ENCODE measurements at places on chromosomes 6 and 20. TPM values are rescaled to one million over a fixed set of nuclear protein-coding genes. Genes with fewer than 3 reads are reported as not detected.

GRCh38 chr20:44066645-44067606, 120.1 kb downstream of the JPH2 start:
- no peaks in the 10 kb centered on the region for H3K36me3 ChIP-seq
- no peak for DNase-seq
- H3K27me3 ChIP-seq, result peaks cover 15% of the 10 kb centered on the region
- no peaks in the 10 kb centered on the region for H3K4me1 ChIP-seq
- no peak overlapping the region for H3K4me3 ChIP-seq

DNA sequence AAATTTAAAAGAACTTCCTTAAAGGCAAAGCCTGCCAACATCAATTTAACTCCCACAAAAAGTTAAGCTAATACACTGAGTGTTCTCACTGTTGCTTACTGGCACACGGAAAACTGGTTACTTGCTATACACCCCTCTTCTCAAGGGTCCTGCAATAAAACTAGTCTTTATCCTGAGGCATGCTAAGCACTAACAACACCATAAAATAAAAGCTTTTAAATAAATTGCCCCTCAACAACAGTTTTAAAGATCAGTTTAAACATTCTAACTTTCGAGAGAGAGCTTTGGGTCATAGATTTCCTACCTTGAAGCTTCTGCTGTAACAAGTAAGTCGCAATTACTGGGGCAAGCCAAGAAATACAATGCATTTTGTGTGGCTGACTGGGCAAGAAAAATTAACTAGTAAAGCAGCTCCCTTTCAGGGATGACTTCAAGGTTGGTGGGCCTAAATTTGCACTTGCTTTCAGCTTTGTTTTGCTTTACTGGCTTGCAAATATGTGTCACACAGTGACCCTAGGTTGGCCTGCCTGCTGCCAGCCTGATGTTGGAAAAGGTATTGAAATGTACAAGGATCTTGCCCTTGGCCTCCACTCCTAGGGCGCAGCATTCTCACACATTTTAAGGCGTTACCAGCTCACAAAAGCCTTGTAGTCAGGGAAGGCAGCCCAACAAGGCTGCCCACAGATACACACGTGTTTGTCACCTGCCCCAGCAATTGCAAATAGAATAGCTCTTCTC, 4.0 kb upstream of the HEY2 start:
- H3K36me3 ChIP-seq, result no peaks in the 10 kb centered on the region
- H3K4me3 ChIP-seq, result no peak overlapping the region
- H3K4me1 ChIP-seq, result no peaks in the 10 kb centered on the region
- H3K27ac ChIP-seq, result peak overlapping the region; percentile 94

DNA sequence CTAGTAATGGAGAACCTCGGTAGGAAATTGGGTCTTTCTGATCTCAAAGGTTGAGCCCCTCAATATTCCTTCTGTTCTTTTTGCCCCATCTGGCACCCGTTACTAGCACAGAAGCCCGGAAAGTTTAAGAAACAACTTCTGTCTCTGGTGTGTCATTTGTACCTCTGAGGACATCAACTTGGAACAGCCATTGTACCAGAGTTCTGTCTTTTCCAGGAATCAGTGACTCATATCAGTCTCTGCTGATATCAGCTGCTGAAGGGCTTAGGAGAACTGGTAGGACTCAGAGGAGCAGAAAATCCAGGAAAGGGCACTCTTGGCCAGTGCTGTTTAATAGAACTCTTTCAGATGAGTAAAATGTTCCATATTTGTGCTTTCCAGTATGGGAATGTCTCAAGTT, 78.3 kb upstream of the CHD6 start:
- no peaks in the 10 kb centered on the region for H3K27me3 ChIP-seq
- H3K4me1 ChIP-seq, result no peaks in the 10 kb centered on the region
- no peak for DNase-seq

DNA sequence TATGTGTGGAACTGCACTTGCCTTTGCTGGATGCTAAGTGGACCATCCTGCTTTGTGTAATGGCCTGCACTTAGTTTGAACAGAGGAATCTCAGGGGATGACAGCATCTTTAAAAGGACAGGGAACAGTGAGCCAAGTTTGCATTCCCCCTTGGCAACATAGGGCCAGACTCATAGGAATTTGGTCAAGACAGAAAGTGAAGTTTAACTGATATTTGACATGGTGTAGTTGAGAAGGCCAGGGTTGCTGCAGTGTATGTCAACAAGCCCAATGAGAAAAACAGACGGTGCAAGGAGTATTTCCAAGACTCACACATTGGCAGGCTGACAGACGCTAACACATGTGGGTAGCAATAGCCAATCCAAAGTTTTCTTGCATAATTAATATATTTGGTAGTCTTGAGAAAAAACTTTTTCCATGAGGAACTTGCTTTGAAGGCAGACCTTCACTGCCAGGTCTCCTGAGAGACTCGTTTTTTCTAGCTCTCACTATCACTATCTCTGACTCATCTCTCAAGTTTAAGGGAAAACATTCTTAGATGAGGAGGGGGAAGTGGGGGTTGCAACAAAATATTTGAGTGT, 213.8 kb downstream of the IBTK start:
- no peaks in the 10 kb centered on the region for H3K27me3 ChIP-seq
- H3K36me3 ChIP-seq, result no peaks in the 10 kb centered on the region
- no peaks in the 10 kb centered on the region for H3K4me1 ChIP-seq
- DNase-seq, result no peak
- peak overlapping the region; percentile 75 for H3K27ac ChIP-seq

- no peaks in the 10 kb centered on the region for H3K4me1 ChIP-seq
- no peak overlapping the region for H3K27ac ChIP-seq
- no peak overlapping the region for H3K4me3 ChIP-seq
Observed at GRCh38 chr20:60297649-60298048, 339.4 kb downstream of the CDH26 start.

DNA sequence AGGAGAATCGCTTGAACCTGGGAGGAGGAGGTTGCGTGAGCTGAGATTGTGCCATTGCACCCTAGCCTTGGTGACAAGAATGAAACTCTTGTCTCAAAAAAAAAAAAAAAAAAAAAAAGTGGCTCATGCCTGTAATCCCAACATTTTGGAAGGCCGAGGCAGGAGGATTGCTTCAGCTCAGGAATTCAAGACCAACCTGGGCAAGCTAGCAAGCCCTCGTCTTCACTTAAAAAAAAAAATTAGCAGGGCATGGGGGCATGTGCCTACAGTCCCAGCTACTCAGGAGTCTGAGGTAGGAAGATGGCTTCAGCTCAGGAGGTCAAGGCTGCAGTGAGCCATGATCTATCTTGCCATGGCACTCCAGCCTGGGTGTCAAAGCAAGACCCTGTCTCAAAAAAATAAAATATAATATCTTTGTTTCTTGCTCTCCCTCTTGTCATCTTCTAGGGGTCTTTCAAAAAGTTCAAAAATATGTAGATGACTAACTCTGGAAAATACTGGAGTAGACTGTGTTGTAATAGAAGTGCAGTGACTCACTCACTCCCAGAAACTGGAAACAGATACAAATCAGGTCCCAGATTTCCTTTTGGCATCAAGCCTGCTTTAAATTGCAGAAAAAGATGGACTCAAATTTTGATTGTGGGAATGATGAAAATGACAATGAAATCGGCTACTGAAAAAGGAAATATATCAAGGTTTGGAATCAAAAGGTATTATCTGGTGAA, 2.8 kb upstream of the GINM1 start:
- no peaks in the 10 kb centered on the region for H3K4me1 ChIP-seq
- no peak overlapping the region for H3K27ac ChIP-seq
- no peak for DNase-seq
- H3K27me3 ChIP-seq, result no peaks in the 10 kb centered on the region
- H3K36me3 ChIP-seq, result no peaks in the 10 kb centered on the region

GRCh38 chr6:6604566-6604965, 16.0 kb downstream of the LY86 start:
- no peaks in the 10 kb centered on the region for H3K4me1 ChIP-seq
- H3K36me3 ChIP-seq, result no peaks in the 10 kb centered on the region
- no peak overlapping the region for H3K4me3 ChIP-seq
- H3K27ac ChIP-seq, result no peak overlapping the region
- no peaks in the 10 kb centered on the region for H3K27me3 ChIP-seq

DNA sequence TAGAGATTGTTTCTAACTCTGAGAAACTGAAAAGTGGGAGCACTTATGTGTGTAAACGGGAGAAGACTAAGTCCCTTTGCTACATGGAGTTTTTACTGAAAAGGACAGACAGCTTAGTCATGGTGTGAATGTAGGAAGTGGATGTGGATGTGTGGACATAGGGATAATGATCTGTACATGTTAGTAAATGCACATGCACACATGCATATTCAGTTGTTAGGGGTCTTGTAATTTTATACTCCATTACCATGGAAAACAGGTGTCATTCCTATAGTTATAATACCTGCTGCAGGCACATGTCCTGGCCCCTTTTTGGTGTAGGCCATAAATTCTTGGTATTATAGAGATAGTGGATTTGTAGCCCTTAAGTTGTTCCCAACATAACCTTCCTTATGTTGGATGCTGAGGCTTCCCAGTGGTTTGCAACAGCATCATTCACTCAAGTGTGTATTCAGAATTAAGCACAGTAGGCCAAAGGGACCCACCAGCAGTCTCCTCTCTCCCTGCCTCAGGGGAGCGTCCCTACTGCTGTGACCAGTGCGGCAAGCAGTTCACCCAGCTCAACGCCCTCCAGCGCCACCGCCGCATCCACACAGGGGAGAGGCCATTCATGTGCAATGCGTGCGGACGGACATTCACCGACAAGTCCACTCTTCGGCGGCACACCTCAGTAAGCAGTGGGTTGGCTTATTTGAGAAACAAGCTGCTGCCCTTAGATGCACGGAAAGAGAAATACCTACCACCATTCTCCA, 7.3 kb downstream of the GZF1 start:
- H3K27me3 ChIP-seq, result no peaks in the 10 kb centered on the region
- no peak overlapping the region for H3K4me3 ChIP-seq
- peaks cover 6% of the 10 kb centered on the region for H3K4me1 ChIP-seq
- H3K36me3 ChIP-seq, result no peaks in the 10 kb centered on the region

DNA sequence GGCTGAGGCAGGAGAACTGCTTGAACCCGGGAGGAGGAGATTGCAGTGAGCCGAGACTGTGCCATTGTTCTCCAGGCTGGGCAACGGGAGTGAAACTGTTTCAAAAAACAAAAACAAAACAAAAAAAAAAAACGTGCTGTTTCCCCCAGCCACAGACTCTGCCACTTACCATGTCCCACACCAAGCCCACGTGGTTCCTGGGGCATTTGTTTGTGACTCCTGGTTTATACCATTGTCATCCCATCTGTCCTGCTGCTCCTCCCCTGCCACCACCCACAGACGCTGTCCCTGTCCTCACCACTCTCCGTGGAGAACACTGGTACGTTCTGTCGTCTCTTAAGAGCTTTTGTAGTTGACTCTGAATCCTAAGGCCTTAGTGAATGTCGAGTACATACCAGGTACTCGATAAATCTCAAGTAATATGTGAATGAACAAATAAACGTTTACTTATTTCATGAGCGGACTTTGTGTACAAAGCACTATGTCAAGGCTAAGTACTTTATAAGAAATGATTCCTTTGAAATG, 48.0 kb upstream of the KIF13A start:
- H3K36me3 ChIP-seq, result no peaks in the 10 kb centered on the region
- no peak overlapping the region for H3K27ac ChIP-seq
- H3K4me1 ChIP-seq, result no peaks in the 10 kb centered on the region
- H3K27me3 ChIP-seq, result no peaks in the 10 kb centered on the region

DNA sequence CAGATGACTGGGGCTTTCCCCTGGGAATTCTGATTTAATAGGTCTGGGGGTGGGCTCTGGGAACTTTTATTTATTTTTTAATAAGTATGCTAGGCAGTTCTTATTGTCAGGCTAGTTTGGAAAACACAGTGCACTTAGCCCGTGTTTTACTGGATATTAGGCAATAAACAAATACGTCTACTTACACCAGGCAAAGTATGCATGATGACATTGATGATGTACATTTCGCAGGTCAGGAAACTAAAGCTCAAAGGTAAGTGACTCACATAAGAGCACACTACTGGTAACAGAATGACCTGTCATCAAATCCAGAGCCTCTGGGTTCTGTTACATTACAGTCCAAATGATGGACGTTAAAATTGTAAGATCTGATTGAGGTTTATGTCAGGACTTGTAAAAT, 144.4 kb upstream of the EXOC2 start:
- H3K27me3 ChIP-seq, result no peaks in the 10 kb centered on the region
- no peak for DNase-seq
- no peak overlapping the region for H3K27ac ChIP-seq
- H3K4me3 ChIP-seq, result no peak overlapping the region

- no peaks in the 10 kb centered on the region for H3K27me3 ChIP-seq
- no peaks in the 10 kb centered on the region for H3K4me1 ChIP-seq
- no peak for DNase-seq
- H3K36me3 ChIP-seq, result no peaks in the 10 kb centered on the region
Observed at GRCh38 chr6:133983099-133983939, 30.3 kb downstream of the TBPL1 start.

Gene RAET1L
- not detected for total RNA-seq

Gene ARMC12
- 0.33 TPM for total RNA-seq

Gene HM13
- total RNA-seq, result 73.7 TPM

Gene SLC22A16
- total RNA-seq, result 0.33 TPM
